ENCODE measurements at places on chromosomes 12 and 14.

DNA sequence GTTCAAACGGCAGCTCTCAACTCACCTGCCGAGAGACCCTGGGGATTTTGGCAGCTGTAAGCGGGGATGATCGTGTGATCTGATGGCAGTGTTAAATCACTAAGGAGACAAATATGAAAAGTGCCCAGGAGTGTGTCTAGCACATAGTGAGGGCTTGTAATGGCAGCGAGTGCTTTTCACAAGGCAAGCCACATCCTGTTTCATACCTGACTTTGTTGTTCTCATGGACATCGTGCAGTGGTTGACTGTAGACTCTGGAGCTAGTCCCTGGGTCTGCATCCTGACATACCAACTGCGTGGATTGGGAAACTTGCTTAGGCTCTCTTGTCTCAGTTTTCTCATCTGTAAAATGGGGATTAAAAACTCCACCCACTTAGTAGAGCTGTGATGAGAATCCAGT, 148.5 kb downstream of the VRK1 start:
- DNase-seq: no peak

DNA sequence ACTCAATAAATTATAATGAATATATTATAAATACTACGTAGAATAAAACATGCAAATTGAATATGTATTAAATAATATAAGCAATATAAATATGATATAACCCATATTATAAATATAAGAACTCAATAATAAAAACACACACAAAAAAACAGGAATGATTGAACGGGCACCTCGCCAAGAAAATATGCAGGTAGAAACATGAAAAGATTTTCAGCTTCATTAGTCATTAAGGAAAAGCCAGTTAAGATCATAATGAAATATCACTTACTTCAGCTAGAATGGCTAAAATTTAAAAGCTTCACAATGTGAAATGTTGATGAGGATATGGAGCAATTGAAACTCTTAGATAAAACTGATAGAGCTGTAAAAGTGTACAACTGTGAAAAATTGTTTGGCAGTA, 17.8 kb upstream of the SEL1L start:
- no peak for DNase-seq

GRCh38 chr14:95218472-95219193, 61.3 kb upstream of the DICER1 start:
- DNase-seq: no peak

DNA sequence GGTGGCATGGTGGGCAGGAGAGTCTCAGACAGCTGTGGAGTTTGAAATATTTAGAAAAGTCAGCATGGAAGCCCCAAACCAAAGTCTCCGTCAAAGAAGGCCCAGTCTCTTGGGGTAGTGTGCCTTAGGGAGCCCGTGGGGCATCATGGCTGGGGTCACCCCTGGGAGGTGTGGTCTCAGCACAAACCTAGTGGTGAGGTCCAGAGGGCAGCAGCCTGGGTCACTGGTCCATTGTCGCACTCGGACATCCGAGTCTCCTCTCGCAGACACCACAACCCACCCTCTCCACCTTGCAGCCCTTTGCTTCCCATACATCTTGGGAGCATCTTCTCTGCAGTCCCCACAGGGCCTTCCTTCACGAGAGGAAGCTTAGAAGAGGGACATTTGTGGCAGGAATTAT, 588.0 kb upstream of the TMEM132C start:
- DNase-seq: no peak

DNA sequence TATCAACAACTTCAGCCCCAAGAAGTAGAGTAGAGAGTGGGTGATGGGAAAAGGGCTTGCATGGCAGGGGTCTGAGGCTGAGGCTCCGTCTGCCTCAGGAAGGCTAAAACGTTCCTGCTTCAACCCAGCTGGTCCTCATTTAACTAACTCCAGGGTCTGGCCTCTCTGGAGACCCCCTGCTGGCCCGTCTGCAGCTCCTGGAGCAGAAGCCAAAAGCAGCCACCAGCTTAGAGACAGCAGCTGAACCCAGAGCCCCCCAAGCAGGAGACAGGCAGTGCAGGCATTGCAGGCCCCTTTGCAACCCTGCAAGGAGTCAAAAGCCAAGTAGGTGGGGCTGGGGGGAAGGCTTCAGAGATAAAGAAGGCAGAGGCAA, 25.1 kb upstream of the LTBP2 start:
- DNase-seq: no peak

GRCh38 chr14:100557658-100558057, 29.6 kb downstream of the BEGAIN start:
- DNase-seq: no peak

DNA sequence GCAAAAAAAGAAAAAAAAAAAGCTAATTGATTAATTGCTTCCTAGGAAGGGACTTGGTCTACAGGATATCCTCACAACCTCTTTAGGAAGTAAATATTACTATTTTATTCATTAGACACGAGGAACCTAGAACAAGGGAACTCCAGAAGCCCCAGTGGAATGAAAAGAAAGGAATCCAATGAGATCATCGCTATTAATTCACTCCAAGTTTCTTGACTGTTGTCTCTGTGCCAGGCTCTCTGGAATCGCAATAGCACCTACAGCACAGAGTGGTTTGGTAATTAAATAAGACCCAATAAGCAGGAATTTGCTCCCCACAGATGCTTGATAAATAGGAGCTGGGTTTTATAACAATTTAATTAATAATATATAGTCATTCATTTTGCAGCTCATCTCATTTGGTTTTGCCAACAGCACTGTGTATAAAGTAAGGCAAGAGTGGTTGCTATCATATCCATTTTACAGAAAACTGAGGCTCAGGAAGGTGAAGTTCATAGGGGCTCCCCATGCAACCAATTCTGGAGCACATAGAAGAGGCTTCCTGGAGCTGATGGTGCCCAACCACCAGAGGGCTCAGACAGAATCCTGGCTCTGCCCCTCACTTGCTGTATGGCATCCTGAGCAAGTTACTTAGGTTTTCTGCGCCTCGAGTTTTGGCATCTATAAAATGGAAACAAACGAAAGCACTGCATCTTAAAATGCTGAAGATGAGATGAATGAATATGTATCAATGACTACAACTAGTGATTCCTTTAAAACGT, 420.2 kb downstream of the MED13L start:
- DNase-seq: no peak

- peak; percentile 76 for DNase-seq
These were observed 198.2 kb downstream of the TSPAN9 start for GRCh38 chr12:3275171-3276041.

GRCh38 chr12:59484575-59484974, 111.3 kb upstream of the SLC16A7 start:
- DNase-seq: no peak

- DNase-seq: no peak
These were observed 113.0 kb downstream of the ZFP36L1 start for GRCh38 chr14:68679746-68680467.

GRCh38 chr12:92288561-92288960, 142.9 kb upstream of the BTG1 start:
- no peak for DNase-seq

DNA sequence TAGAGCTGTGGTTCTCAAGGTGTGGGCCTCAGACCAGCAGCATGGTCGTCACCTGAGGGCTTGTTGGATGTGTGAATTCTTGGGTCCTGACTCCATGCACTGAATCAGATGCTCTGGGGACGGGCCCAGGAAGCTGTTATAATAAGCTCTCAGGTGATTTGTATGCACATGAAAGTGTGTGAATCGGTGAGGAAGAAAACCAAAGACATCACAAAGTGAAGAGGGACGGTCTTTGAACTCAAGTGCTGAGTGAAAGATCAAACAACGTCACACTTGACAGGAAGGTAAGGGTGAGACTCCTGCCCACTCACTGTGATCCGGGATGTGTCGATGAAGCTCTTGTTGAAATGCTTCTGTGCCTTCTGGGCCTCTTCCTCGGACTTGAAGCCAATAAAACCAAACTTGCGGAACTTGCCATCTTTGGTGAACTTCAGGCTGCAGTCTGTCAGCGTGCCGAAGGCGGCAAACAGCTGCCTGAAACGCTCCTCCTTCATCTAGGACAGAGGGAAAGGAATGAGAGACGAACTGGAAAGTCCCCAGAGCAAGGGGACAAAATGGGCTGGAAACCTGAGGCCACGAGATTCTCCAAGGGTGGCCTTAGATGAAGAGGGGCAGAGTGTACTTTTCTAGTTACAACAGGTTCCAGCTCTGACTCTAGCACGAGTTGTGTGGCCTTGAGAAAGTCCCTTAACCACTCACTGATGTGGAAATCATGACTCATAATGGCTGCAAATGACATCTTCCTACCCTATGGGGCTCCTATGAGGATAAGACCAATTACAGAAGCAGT, 4.0 kb downstream of the RBM19 start:
- DNase-seq: no peak

GRCh38 chr14:58746261-58746660, 108.5 kb downstream of the DACT1 start:
- DNase-seq: no peak

- DNase-seq: no peak
These were observed 61.5 kb downstream of the SPATS2 start for GRCh38 chr12:49428793-49429192.

DNA sequence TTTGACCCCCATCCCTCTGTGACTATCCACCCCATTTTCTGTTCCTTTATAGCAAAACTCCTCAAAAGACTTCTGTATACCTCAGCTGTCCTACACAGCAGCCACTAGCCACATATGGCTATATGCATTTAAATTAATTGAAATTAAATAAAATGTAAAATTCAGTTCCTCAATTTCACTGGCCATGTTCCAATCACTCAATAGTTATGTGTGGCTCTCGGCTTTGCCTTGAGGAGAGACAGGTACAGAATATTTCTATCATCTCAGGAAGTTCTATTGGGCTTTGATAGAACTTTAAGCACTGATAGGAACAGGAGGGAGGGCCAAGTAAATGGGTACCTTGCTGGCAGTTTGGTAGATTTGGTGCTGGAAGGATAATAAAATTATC, 280.3 kb upstream of the AMIGO2 start:
- no peak for DNase-seq

- DNase-seq: no peak
These were observed 22.7 kb downstream of the ITPR2 start for GRCh38 chr12:26810330-26810729.

GRCh38 chr12:92574051-92574783, 128.6 kb upstream of the PLEKHG7 start:
- no peak for DNase-seq

DNA sequence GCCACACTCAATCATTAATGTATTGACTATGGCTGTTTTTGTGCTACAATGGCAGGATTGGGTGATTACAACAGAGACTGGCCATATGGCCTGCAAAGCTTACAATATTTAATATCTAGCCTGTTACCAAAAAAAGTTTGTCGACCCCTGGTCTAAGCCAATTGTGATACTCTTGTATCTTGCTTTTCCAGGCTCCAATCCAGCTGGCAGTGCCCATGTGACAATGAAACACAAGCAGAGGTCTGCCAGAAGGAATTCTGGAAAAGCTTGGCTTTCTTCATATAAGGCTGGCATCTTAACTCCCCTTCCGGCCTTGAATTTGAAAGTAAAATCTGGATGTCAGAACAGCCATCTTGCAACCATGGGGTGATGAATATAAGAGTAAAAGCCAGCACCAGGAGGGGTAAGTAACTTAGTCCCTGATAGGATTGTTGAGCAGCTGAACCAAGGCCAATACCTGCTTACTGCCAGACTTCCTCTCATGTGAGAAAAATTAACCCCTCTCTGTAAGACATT, 458.7 kb downstream of the TMTC2 start:
- no peak for DNase-seq

- DNase-seq: no peak
These were observed 25.2 kb upstream of the AKAP6 start for GRCh38 chr14:32303865-32304264.

GRCh38 chr14:28681681-28682080, 84.9 kb upstream of the FOXG1 start:
- DNase-seq: no peak

DNA sequence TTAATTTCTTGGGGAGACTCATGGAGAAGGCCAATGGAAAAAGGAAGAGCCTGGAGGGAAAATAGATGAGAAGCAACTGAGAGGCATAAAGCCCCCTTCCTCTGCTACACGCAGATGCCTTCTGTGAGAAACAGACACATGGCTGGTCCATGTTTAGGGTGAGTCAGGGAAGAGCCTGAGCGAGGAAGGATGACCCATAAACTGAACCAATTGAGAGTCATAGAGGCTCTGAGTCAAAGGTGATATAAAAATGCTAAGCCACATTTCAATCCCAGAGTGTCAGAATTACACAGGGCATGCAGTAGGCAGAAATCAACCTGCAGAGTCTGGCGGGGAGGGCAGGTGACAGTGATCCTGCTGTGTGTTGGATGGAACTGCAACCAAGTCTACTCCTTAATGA, 30.1 kb upstream of the NEDD1 start:
- DNase-seq: no peak

DNA sequence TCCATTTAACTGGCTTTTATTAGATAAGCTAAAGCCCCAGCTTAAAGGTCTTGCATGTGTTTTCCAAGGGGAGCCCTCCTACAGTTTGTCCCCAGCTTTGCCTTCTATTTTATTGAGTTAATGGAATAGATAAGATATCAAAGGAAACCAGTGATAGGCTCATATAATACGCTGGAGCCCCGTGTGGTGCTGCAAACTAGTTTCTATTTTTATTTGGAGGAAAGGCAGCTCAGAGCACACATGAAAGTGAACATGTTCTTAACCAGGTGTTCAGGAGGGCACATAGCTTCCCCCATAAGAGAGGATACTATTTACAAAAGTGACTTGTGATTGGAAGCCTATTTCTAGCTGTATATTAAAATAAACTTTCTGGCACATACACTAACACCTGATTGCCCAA, 251.7 kb downstream of the PDZRN4 start:
- DNase-seq: no peak

- DNase-seq: peak; percentile 86
These were observed 20.1 kb downstream of the STX2 start for GRCh38 chr12:130818635-130819576.

DNA sequence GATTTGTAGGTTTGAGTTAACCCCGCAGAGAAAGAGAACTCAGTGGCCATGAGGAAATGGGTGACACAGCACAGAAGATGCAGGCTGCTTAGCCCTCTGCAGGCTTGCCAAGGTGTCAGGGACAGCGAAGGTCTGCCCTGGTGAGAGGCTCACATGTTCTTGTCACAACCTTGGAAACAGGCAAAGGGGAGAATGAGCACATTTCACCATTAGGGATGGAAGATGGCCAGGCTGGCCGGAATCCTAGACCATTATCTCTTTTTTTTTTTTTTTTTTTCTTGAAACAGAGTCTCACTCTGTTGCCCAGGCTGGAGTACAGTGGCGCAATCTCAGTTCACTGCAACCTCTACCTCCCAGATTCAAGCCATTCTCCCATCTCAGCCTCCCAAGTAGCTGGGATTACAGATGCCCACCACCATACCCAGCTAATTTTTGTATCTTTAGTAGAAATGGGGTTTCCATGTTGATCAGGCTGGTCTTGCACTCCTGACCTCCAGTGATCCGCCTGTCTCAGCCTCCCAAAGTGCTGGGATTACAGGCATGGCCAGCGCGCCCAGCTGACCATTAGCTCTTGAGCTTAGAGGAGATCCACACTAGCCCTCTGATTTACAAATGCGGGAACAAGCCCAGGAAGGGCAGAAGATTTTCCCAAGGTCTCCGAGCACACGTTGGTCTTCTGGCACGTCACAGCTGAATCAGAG, 34.6 kb downstream of the LTBP2 start:
- no peak for DNase-seq

Measured in mesothelial cell of epicardium (in vitro differentiated cells).